ENCODE measurements at places on chromosomes 4 and X. TPM values are rescaled to one million over a fixed set of nuclear protein-coding genes. Genes with fewer than 3 reads are reported as not detected.

GRCh38 chrX:69664693-69665092, 48.8 kb downstream of the EDA start:
- DNase-seq = no peak

GRCh38 chr4:143188136-143189088, 3.7 kb downstream of the USP38 start:
- no peak for DNase-seq

- no peak for DNase-seq
Measured at GRCh38 chrX:146433771-146434170, 375.8 kb upstream of the CXorf51B start.

DNA sequence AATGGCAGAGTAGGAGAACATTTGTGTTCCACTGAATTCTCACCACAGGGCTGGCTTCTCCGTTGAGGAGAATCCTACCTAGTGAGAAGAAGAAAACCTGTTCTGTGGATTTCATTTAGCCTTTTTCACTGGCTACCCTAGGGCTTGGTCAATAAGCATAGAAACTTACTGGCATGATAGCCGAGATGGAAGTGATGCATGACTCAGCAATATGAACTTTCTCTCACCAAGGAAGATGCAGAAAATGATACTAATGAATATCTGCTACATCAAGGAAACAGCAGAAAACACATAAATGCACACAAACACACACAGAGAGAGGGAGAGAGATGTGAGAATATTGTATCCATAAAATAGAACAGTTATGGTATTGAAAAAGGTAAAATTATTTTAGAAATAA, 216.3 kb downstream of the HHIP start:
- DNase-seq = no peak

- DNase-seq = no peak
Measured at GRCh38 chrX:42465821-42466220, 312.1 kb downstream of the PPP1R2C start.

- no peak for DNase-seq
Measured at GRCh38 chr4:58510652-58511051, 1400.5 kb upstream of the IGFBP7 start.

GATA1 gene
- 0.26 TPM for total RNA-seq

TEX11 gene
- 0.18 TPM for total RNA-seq

Data from WTC11 (cell line).